Activated CD8-positive, alpha-beta T cell treated with anti-CD3 and anti-CD28 coated beads for 36 hours (primary cell): ENCODE measurements at places on chromosomes 1 and 21. TPM values are rescaled to one million over a fixed set of nuclear protein-coding genes. Genes with fewer than 3 reads are reported as not detected.

S100A4 gene
- total RNA-seq, result 109 TPM

HENMT1 gene
- 27.1 TPM for total RNA-seq

G0S2 gene
- 5.7 TPM for total RNA-seq

RNF223 gene
- total RNA-seq, result not detected

ZBTB21 gene
- 29.6 TPM for total RNA-seq

OR2AK2 gene
- total RNA-seq, result not detected

CTTNBP2NL gene
- total RNA-seq, result 1.7 TPM

PLCH2 gene
- total RNA-seq, result 6.0 TPM

ASH1L gene
- total RNA-seq, result 30.3 TPM

SLAMF8 gene
- total RNA-seq, result 0.54 TPM

TMEM82 gene
- not detected for total RNA-seq

AUNIP gene
- 10.3 TPM for total RNA-seq

LCE1B gene
- not detected for total RNA-seq

TDRD10 gene
- not detected for total RNA-seq

VAMP3 gene
- 13.2 TPM for total RNA-seq

TRIM63 gene
- total RNA-seq, result 0.18 TPM

MCOLN2 gene
- 17.8 TPM for total RNA-seq

OVAAL gene
- not detected for total RNA-seq

ATPAF1 gene
- total RNA-seq, result 40.3 TPM

ATP1A4 gene
- total RNA-seq, result not detected

LRRN2 gene
- not detected for total RNA-seq

C21orf91 gene
- total RNA-seq, result 32.5 TPM

DPT gene
- not detected for total RNA-seq

KLHL21 gene
- 17.9 TPM for total RNA-seq

S100A7A gene
- not detected for total RNA-seq

AGT gene
- total RNA-seq, result not detected

KNCN gene
- not detected for total RNA-seq

MAP3K21 gene
- total RNA-seq, result 3.2 TPM

SYT2 gene
- total RNA-seq, result not detected

PRDM2 gene
- total RNA-seq, result 43.6 TPM

MYBPHL gene
- total RNA-seq, result not detected

OR10Z1 gene
- total RNA-seq, result not detected

RGS8 gene
- not detected for total RNA-seq

LTN1 gene
- total RNA-seq, result 28.0 TPM

PTPRC gene
- total RNA-seq, result 499 TPM

DENND2C gene
- total RNA-seq, result 1.5 TPM

MATN1 gene
- total RNA-seq, result 0.45 TPM

TMPRSS15 gene
- not detected for total RNA-seq

ANGPTL1 gene
- total RNA-seq, result not detected

FAM151A gene
- not detected for total RNA-seq

F13B gene
- not detected for total RNA-seq

GNG4 gene
- 2.3 TPM for total RNA-seq

RLF gene
- total RNA-seq, result 21.2 TPM

CYP4A11 gene
- not detected for total RNA-seq

LSS gene
- total RNA-seq, result 20.3 TPM

DMRTA2 gene
- not detected for total RNA-seq

AADACL4 gene
- not detected for total RNA-seq

REN gene
- total RNA-seq, result not detected
